Mesenchymal stem cell (in vitro differentiated cells and primary cell): ENCODE measurements at places on chromosomes 5 and 9.

DNA sequence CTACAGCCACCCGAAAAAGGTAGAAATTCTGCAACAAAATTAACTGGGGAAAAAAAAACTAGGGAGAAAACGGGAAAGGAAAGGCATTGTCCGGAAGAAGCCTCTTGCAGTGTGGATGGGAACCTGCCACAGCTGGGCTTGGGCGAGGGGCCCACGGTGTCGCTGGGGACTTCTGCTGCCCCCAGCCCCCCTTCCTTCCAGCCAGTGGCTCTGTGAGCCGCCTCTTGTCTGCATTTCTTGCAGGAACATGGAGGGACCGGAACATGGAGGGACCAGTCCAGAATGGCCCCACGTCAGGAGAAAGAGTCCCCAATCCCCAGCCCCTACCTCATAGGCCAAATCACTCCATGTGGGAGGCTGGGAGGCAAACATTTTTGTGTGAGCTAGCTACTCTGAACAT is 36.9 kb upstream of the EXOC3 start:
- DNase-seq = no peak

- peak; percentile 6 for DNase-seq
These were observed 219.6 kb upstream of the ZNF462 start for GRCh38 chr9:106643211-106643930.

GRCh38 chr5:170917113-170917512 is 55.3 kb downstream of the RANBP17 start:
- DNase-seq = no peak

GRCh38 chr5:17951392-17952169 is 317.3 kb downstream of the TAF11L14 start:
- no peak for DNase-seq

DNA sequence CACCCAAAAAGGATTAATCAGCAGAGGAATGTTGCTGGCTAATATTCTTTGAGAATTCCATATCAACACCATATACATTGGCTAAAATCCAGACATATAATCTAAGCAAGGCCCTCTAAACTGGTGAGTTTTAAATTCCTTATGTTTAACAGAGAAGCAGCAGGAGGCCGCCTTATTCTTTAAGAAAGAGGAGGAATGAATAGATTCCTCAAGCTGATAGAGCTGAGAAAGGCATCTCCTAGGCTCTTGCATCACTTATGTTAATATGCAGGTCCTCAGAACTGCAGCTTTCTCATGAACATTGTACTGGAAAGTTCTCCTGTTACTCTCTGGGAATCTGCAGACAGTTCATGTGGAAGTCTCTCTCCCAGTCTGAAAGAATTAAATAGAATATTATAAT is 20.1 kb upstream of the SMARCA2 start:
- no peak for DNase-seq

GRCh38 chr5:143739746-143740145 is 72.2 kb upstream of the HMHB1 start:
- DNase-seq = no peak

DNA sequence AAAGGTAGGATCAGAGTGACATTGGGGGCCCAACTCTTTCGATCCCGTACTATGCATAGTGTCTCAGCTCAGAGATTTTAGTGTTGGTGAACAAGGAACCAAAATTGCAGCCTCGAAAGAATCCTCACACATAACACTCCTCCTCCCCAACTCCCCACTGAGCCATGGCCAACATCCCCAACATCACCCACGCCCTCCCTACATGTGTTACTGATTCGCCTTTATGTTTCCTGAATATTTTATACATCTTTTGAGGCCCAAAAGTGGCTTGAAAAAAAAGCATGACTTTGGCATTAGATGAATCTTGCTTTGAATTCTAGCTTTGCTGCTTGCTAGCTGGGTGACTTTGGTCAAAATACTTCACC is 45.2 kb downstream of the PLAC8L1 start:
- DNase-seq = no peak

- no peak for DNase-seq
These were observed 11.5 kb upstream of the PSIP1 start for GRCh38 chr9:15522130-15522755.

DNA sequence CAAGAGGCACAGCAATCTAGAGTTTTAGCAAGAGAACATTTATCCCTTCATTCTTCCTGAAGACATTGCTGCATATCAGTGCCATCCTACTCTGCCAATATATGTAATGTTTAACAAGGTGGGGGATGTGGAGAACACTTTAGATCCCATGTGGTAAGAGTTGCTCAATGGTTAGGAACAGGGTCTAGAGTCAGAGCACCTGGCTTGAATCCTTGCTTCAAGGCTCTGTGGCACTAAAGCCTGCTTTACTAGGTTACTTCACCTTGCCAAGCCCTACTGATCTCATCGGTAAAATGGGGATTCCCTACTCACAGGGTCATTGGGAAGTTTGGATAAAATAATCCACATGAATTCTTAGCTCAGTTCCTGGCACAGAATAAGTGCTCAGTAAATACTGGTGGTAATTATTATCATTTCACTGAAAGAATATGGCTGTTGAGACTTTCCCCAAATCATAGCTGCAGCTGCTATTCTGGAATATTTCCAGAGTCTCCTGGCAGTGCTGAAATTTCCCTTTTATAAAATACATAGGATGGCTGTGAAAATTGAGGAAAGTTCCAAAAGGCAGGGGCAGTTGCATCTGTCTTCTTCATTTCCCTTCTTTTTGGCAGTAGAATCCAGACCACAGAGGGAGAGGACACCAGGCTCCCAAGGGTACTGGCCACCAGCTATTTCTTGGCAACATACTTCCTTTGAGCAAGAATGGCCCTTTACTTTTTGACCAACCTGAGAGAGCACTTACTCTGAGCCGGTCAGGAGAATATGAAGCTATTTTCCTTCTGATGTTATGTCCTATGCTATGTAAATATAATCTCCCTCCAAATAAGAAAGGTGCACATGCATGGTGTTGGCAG is 142.8 kb downstream of the PALM2AKAP2 start:
- no peak for DNase-seq

- no peak for DNase-seq
These were observed 336.4 kb downstream of the PLK2 start for GRCh38 chr5:58123501-58123900.

GRCh38 chr9:29644514-29644913 is 2071.2 kb upstream of the C9orf72 start:
- DNase-seq = no peak

DNA sequence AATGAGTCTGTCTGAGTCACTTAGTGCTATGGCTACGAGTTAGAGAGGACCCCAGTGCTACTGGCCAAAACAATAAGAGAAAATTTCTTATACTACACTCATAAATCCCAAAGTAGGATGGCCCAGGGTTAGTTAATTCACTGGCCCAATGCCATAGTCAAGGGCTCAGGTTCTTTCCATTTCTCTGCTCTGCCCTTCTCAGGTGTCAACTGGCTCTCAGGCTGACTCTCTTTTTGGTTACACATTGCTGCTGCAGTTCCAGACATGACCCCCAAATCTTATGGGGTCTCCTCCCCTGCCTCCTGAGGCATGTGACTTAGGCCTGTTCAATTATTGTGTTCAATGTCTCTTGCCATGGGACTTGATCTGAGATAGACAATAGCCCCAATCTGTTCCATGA is 70.4 kb downstream of the ARHGEF37 start:
- DNase-seq = no peak

DNA sequence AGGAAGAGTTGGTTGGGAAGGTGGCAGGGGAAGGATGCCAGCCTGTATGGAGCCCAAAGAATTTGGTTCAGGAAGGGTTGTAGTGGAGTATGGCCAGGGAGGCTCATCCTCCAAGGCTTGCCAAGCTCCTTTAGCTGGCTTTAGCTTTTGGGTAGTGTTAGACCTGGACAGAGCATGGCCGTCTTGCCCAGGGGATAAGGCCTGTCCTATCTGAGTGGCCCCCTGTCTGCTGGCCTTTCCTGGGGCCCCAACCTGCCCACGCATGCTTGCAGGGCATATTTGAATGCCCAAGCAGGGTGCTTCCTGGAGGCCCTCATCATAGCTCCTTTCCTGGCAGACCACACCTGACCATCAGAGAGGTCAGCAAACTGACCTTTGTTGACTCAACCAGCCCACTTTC is 227.7 kb downstream of the CDH12 start:
- DNase-seq = no peak

DNA sequence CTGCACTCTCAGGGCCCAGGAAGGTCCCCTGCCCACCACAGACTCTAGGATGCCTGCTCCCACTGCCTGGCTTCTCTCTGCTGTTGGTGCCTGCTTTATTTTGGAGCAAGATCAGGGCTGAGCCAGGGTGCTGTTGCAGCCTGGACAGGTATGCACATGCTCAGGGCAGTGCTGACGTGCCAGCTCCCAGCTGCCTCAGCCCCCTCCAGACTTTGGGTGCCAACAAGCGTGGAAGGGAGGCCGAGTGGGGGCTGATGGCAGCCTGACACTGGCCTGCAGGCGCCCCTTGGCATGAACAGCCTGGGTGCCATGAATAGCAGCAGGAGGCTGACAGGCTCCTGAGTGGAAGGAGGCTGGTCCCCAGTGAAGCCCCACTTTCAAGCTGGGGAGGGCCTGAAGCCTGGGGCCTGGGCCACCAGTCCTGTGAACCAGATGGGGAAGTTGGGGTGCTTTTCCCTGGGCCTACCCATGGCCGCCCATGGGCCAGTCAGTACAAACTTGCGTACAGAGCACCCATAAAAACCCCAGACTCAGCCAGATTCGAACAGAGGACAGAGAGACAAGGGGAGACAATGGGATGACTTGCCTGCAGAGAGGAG is 6.8 kb downstream of the AMBP start:
- no peak for DNase-seq

- DNase-seq = no peak
These were observed 899.9 kb downstream of the DTWD2 start for GRCh38 chr5:118088448-118088847.

- DNase-seq = no peak
These were observed 111.5 kb upstream of the CTSL start for GRCh38 chr9:87614397-87614796.

DNA sequence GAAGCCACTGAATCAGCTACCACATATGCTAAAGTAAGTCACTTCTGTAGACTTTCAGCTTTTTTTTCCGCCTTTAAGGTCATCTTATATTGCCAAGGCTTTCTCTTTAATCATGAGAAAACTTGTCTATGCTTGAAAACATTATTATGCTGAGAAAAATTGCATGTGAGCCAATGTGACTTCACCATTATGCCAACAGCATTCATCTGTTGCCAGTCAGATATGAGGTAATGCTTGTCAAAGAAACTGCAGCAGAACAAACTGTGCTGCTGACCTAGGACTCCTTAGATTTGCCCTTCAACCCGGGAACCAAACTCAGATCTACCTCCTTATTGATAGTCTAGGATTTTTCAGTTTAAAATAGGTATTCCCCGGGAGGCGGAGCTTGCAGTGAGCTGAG is 34.3 kb downstream of the SLC44A1 start:
- no peak for DNase-seq

DNA sequence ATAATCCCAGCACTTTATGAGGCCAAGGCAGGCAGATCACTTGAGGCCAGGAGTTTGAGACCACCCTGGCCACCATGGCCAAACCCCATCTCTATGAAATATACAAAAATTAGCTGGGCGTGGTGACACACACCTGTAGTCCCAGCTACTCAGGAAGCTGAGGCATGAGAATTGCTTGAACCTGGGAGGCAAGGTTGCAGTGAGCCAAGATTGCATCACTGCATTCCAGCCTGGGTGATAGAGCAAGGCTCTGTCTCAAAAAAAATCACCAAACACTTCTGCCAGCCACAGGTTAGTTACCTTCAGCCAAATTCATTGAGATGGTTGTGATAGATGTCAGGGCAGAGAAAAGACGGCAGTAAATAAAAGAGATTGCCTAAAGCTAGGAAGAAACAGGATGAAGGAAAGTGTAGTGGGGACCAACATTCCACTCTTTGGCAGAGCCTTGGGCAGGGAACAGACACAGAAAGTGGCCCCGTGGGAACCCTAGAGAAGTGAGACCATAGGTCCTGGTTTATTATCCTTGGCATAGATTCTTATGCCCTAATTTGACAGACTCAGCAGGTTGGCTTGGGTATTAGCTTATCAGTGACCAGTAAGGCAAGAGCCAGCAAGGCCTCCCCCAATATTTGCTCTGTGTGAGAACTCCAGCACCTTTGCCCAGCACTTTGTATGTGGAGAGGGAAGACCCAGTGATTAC is 5.5 kb upstream of the CEP120 start:
- DNase-seq = no peak

DNA sequence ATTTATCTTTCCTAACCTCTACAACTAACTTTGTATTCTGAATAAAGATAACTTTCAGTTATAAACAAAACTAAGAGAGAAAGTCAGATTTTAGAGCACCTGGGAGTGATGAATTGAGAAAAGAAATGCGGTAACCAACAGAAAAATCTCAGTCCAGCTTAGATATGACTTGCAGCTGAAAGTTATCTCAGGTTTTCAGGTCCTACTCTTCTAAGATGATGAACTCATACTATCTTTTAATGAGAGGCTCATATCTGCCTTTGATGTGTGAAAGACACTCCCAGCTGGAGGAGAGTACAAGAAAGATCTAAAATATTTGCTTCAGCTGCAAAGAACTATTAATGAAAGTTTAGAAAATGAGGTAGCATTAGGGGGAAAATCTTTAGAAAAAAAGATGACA is 190.5 kb downstream of the DENND1A start:
- DNase-seq = no peak

DNA sequence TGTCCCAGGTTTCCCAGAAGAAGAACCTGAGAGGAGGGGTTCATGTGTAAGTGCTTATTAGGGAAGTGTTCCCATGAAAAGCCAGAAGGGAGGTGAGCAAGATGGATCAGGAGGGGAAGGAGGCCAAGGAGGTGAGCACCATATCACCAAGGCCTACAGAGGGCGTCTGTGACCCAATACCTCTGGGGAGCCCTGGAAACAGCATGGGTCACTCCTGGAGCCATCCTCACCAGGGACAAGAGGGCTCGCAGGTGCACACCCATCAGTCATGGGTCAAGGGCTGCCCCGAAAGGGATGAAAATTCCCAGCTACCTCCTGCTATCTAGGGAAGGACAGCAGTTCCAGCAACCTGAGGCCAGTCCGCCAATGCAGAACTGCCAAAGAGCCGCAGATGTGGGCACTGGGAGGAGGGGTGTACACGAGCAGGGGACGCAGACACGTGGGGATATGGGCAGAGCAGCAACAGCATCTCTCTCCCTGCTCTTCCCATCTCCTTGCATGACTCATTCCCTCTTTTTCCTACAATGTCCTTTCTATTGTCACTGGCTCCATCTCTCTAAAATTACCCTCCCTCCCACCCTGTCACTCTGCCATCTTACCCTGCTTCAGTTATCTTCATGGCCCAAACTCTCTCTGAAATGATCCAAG is 167.6 kb upstream of the FSTL4 start:
- DNase-seq = no peak

DNA sequence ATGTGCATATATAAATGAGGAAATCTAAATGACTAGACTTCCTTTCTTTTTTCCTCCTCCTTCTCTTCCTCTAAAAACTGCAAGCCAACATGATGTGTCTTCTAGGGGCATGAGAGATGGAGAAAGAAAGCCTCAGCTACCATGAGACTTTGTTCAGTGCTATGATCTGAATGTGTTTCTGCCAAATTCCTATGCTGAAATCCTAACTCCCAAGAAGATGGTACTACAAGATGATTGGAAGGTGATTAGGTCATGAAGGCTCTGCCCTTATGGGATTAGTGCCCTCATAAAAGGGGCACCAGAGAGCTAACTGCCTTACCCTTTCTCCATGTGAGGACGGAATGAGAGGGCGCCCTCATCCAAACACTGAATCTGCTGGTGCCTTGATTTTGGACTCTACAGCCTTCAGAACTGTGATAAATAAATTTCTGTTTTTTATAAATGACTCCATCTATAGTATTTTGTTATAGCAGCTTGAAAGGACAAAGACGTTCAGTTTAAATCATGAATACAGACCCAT is 72.2 kb upstream of the IL6ST start:
- DNase-seq = no peak

GRCh38 chr9:134989206-134990065 is 71.7 kb upstream of the FCN1 start:
- no peak for DNase-seq

- DNase-seq = no peak
These were observed 12.5 kb upstream of the PARP8 start for GRCh38 chr5:50653946-50654345.
